ENCODE measurements at places on chromosomes 3 and 15.

DNA sequence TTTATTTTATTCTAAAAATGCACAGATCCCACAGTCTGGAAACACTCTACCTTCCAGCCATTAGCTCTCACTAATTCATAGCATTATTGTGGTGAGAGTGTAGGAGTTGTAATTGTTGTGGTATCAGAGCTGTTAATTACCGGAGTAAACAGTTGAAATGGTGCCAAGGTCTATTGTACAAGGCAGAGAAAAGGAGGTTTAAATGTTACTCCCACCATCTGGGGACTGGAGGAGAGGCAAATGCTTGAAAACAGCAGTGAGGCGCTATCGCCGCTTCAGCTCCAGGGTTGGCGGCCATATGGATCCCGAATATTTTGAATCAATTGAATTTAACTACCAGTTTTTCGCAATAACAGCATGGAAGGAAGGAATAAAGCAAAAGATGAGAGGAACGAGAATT lies 113.1 kb upstream of the C15orf61 start:
- DNase-seq = no peak

GRCh38 chr3:11733914-11734313 lies 90.2 kb upstream of the VGLL4 start:
- no peak for DNase-seq

- DNase-seq = no peak
Observed at GRCh38 chr15:69323893-69324430, 25.2 kb downstream of the PAQR5 start.

GRCh38 chr3:6799264-6799915 lies 61.5 kb upstream of the GRM7 start:
- DNase-seq = peak; percentile 24

DNA sequence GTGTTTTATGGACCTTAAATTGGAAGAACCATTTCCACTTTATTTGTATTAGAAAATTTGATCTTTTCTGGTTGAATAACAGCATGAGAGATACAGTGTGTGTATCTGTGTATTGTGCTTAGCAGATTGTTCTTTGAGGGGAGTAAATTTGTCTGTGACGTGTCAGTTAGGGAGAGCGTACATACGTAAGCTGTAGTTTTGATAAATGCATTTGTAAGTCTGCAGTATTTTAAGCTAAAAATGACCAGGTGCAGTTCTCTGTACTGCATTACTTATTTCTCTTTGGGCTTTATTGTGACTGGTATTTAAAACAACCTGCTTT lies 264.8 kb downstream of the ROBO2 start:
- no peak for DNase-seq

DNA sequence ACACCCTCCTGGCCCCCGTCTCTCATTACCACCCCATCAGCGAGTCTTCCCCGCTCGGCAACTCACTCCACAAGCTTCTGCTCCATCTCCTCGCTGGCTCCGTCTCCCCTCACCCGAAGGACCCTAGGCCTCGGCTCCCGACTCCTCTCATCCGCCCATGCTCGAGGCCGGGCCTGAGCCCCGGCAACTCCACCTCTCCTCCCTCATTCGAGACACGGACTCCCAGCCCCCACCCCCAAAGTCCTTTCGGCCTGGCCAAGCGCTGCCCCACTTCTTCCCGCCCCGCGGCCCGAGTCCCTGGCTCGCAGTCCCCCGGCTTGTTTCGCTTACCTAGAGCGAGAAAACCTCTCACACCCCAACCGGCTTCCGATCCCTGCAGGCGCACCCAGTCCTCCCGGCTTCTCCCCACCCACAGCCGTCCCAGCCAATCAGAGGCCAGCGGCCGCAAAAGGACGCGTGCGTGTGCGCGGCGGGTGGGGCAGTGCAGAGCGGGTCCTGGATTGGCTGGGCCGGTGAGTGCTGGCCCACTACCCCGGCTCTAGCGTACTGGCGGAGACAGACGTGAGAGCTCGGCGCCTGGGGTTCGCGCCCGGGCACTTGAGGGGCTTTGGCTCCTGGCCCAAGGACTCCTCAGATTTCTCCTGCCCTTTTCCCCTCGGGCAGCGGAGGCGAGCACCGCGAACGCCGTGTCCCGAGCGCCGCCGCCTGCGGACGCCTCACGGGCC lies at the start of gene HIGD1A:
Gene HIGD1A, minus strand, starts transcription at position 385 of the 725 bp plus-strand sequence. CDS start 10,237 bp downstream, outside the sequence.
- peak; percentile 95 for DNase-seq

DNA sequence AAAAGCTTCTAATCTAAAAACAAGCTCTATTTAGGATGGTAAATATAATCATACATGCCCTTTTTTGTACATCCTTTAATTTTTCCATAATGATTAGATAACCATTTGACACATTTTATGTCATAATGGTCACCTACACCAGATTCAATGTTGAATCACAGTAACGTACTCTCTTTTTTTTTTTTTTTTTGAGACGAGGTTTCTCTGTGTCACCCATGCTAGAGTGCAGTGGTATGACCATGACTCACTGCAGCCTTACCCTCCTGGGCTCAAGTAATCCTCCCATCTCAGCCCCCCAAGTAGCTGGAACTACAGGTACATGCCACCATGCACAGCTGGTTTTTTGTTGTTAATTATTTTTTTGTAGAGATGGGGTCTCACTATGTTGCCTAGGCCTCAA lies 49.2 kb downstream of the PROS1 start:
- DNase-seq = no peak

GRCh38 chr3:37718632-37719031 lies 143.0 kb upstream of the CTDSPL start:
- DNase-seq = no peak

DNA sequence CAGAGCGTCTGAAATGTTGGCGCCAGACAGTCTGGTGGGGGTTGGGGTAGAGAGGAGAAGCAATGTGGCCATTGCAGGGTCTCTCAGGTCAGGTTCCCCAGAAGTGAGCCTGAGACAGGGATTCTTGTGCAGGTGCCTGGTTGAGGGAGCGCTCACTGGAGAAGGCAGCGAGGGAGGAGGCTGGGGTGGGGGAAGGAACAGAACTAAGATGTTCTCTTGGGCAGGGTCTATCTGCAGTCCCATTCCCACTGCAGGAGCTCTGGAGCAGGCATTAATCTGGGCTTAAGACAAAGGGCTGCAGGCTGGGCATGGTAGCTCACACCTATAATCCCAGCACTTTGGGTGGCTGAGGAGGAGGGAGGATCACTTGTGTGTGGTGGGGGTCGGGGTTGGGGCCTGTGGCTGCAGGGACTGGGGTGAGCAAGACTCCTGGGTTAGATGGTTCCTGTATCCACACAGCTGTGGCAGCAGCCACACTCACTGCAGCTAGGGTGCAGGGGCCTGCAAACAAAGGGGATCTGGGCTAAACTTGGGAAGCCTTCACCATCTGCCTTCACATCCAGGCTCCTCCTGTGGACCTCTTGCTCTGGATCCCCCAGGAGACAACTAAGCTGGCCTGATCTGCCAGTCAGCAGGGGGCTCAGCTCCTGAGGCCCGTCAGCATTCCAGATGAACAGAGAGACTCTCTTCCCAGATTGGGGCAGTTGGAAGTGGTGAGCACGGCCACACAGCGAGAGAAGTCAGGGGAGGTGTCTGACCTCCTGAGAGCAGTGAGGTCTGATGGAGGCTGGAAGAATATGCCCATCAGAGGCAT lies 172.5 kb downstream of the ABHD5 start:
- no peak for DNase-seq

DNA sequence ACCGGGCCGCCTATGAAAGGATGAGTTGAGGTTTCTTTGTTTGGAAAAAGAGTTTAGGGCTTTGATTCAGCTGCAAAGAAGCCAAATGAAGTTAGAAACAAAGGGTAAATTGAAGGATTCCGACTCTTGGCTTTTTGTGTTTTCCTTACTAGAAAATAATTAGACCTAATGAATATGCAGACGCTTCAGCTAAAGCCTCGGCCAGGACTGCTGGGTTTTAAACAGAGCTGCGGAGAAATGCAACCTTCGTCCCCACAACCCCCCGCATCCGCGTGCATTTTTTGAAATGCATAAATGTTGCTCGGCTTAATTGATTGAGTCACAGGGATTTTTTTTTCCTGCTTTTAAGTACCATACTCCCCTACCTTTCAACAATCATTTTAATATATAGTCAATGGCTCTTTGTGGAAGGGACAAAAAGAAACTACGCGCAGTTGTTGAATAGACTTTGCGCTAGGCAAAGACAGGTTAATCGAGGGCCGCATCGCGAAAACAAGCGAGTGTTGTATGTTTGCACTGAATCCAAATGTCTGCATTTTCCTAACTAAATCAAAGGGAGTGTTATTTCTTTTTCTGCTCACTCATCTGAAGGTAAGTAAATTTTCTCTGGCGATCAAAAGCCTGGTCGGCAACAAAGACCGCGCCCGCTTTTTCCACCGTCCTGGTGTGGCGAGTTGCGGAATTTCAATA lies 1.3 kb upstream of the ZIC4 start:
- no peak for DNase-seq

- DNase-seq = no peak
Observed at GRCh38 chr3:51198477-51198876, 186.6 kb upstream of the MANF start.

DNA sequence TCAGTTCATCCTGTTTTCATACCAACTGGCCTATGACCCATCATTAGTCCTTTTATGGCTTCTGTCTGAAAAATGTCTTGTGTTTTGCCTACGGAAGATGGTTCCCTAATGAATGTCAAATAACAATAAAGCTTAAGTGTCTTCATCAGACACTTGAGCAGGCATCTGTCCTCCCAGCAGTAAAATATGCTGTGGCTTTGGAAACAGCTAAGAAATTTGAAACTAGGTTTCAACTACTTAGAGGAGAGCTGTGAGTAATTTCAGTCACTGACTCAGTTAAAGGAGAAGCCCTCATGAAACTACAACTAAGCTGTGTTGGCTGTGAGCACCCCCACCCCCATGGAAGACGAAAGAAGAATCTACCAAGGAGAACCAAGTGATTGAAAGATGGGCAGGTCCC lies 409.4 kb upstream of the PPP2R3A start:
- DNase-seq = no peak
